Activated T-cell treated with anti-CD3 and anti-CD28 coated beads for 24 hours (primary cell): ENCODE measurements at places on chromosomes 4 and X.

GRCh38 chrX:123918106-123918721, 43.3 kb upstream of the STAG2 start:
- no peak for DNase-seq

GRCh38 chr4:39649639-39650265, 11.1 kb upstream of the SMIM14 start:
- no peak for DNase-seq

GRCh38 chrX:2913118-2913517, 16.0 kb downstream of the ARSD start:
- DNase-seq = no peak

- DNase-seq = peak; percentile 20
Observed at GRCh38 chr4:109816082-109816442, 500 bp downstream of the GAR1 start.

- DNase-seq = no peak
Observed at GRCh38 chr4:118740869-118741268, 55.7 kb downstream of the METTL14 start.

DNA sequence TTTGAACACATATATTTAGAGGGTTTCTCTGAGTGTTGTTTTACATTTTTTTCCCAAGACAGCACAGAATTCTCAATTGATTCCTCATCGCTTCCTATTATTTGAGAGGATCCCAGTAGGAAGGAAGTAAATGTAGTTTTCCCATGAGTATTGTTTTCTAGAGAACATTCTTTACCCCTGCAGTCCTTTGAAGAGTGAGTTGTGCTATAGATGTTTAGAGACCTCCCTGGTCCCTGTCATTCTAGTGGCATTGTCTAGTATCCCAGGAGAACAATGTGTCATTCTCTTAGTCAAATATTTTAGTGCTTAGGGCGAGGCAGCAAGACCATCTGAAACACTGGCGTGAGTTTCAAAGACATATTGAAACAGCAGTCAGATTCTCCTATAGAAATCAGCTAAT, 32.5 kb downstream of the SORBS2 start:
- no peak for DNase-seq
